ENCODE measurements at places on chromosomes 16 and 17.
A peak's percentile ranks its signal among the peaks of the same experiment; 100 is the strongest.

- DNase-seq, result no peak
These were observed 7.9 kb upstream of the PLEKHG4 start for GRCh38 chr16:67271446-67271845.

DNA sequence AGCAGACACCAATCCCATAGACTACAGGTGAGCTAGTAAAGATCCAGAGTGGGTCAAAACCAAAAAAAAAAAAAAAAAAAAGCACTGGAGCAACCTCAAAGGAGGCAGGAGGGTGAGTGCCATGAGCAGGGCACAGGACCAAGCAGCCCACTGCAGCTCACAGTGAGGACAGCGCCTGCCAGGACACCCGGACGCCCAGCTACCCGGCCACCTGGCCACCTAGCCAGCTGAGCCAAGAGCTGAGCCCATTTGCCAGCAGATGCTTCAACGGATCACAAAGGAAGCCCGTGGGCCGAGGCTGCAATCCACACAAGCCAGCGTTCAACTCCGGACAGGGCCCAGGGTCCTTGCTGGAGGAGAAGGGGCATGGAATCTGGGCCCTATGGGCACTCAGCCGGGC is 15.1 kb downstream of the AXIN1 start:
- DNase-seq, result no peak

DNA sequence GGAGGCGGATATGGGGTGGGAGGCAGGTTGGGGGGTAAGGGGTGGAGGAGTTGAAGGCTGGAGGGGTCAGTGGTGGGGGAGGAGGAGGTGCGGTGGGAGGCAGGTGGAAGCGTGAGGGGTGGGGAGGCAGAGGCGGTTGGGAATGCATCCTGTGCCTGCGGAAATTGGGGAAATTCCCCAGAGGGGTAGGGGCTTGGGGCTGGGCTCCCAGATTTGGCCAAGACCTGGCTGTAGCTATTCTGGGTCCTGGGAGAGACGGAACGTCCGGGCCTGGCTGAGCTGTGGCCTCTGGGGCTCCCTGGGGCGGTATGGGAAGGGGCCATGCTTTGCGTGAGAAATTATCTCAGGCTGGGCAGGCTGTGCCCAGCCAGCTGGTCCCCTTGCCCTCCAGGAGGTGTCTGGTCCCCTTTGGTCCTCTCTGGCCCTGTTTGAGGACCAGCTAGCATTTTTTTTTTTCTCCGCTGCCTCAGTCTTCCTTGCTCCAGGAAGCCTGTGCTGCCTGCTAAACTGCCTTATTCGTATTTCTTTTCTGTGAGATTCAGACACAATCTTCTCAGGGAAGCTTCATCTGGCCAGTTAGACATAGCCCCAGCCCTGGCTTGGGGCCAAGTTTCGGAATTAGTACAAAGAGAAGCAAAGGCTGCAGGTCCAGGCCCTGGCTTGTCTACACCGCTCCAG is 7.3 kb upstream of the TRPV2 start:
- peak; percentile 30 for DNase-seq

DNA sequence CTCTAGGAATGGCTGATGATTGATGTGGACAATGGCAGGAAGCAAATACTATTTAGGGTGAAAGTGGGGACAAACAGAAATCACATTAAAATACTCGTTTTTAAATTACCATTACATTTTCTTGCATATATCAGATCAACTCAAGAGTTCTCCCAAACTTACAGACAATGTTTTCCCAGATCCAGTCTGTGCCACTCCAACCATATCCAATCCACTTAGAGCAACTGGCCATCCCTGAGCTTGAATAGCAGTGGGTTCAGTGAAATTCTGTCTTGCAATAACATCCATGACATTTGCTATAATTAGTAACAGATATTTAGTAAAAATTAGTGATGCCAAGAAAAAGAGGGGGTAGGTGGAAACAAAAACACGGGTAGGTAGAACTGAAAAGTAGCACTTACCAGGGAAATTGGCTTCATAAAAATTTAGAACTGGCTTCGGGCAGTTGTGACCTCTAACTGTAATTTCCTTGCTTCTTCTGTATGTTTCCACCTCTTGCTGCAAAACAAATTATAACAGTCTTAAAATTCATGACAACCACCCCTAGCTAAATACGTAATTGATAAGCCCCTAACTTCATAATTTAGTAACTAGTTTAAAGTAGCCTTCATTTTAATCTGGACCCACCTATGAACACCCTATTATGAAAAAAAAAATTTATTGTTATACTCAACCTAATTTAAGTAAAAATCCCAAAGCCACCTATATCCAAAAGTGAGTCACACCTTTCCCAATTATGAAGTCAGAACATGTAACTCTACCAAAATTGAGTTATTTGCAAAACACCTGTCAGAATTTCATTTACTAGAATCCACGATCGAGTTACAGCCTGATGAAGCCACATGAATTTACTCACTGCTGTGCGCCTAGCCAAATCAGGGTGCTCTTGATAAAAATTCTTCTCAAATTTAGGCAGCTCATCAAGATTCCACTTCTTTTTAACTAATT is 2.0 kb downstream of the DDX5 start:
- DNase-seq, result no peak

DNA sequence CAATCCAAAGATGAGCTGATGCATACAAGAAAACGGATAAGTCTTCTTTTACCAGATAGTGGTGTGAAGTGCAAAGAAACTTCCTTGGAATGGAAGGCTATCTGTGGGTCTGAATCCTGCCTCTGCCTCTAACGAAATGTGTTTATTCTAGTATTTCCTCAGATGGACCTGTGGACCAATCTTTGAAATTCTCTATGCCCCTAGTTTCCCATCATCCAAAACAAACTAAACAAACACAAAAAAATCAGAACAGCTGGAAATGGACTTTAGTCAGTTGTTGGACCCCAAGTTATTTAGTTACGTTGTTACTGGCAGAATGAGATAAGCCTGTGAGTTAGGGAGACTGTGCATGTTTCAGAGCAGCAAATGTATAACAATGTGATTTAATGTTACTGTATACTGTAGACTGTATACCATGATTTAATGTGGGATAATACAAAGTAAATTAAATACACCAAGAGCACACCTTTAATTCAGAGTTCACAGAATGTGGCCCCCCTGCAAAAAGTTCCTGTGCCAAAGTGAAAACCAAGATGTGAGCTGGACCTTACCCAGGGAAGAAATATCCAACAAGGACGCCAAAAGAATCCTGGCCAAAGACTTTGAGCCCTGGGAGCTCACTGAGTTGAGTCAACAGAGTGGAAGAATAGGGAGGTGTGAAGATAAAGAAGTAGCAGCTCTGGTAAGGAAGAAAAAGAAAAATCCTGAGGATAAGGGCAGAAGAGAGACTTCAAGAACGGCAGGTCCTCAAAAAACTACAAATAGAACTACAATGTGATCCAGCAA is 255.2 kb downstream of the CNTNAP4 start:
- DNase-seq, result no peak

- DNase-seq, result no peak
These were observed 98.5 kb downstream of the ZNF778 start for GRCh38 chr16:89315791-89316581.

Data from hippocampal formation (tissue), 2 donors.